ENCODE measurements at places on chromosomes 1 and 21.

GRCh38 chr1:108072212-108072611 lies 107.2 kb upstream of the VAV3 start:
- DNase-seq = no peak

- no peak for DNase-seq
Measured at GRCh38 chr1:233607252-233608119, 6.4 kb upstream of the KCNK1 start.

DNA sequence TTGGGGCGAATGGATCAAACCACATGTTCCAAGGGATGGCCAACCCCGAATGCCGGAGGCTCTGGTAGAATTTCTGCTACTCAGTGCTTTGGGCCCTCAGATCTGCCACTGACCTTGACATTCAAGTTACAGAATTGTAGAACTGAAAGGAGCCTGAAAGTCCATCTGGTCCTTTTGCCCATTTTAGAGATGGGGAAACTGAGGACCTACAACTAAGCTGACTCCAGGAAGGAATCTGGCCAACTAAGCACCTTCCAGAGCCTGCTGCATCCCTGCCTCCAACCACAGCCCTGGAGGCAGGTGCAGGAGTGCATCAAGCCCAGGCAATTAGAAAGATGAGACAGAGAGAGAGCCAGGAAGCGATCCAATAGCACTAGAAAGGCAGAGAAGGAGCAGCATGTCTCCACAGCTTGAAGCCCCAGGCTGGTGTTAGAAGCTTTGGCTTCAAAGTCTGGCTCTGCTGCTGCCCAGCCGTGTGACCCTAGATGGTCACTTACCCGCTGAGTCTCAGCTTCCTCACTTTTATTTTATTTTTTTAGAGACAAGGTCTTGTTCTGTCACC lies 1.3 kb upstream of the CTRC start:
- no peak for DNase-seq

GRCh38 chr1:153616917-153617311 lies 789 bp upstream of the S100A14 start:
- no peak for DNase-seq

- DNase-seq = no peak
Measured at GRCh38 chr1:53024117-53024516, 37.9 kb upstream of the PODN start.

DNA sequence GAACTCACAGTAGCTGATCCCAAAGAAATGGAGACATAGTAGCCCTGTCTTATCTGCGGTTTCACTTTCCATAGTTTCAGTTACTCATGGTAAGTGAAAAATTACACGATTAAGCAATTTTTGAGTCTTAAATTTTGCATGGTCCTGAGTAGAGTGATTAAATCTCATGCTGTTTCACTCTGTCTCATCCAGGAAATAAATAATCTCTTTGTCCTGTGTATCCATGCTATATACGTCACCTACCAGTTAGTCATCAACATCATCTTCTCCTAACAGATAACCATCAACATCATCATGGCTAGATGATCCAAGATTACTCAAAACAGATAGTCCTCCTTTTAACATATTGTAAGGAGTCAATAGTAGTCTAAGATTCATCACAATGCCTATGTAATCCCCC lies 1589.3 kb downstream of the BRINP3 start:
- no peak for DNase-seq

GRCh38 chr1:59601811-59602210 lies 212.9 kb upstream of the HOOK1 start:
- no peak for DNase-seq

DNA sequence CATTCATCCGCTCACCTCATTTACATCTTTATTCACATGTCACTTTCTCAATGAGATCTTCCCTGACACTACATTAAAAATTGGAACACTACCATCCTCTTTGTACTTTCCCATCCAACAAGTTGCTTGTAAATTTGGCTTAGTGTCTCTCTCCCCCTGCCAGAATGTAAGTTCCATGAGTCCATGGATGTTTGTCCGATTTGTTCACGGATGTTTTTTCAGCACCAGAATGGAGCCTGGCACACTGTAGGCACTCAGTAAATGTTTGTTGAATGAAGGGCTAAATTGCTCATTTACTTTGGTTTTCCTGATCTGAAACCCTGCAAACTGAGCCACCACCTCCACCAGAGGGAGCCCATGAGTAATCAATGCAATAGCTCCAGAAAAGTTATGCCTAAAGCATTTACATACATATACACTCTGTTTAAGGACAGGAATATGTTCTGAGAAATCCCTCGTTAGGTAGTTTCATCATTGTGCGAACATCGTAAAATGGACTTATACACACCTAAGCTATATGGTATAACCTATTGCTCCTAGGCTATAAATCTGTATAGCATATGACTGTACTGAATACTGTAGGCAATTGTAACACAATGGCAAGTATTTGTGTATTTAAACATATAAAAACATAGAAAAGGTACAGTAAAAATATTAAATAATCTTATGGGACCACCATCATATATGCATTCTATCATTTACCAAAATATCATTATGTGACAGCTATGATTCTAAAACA lies 2.8 kb upstream of the EYA3 start:
- DNase-seq = peak; percentile 31

DNA sequence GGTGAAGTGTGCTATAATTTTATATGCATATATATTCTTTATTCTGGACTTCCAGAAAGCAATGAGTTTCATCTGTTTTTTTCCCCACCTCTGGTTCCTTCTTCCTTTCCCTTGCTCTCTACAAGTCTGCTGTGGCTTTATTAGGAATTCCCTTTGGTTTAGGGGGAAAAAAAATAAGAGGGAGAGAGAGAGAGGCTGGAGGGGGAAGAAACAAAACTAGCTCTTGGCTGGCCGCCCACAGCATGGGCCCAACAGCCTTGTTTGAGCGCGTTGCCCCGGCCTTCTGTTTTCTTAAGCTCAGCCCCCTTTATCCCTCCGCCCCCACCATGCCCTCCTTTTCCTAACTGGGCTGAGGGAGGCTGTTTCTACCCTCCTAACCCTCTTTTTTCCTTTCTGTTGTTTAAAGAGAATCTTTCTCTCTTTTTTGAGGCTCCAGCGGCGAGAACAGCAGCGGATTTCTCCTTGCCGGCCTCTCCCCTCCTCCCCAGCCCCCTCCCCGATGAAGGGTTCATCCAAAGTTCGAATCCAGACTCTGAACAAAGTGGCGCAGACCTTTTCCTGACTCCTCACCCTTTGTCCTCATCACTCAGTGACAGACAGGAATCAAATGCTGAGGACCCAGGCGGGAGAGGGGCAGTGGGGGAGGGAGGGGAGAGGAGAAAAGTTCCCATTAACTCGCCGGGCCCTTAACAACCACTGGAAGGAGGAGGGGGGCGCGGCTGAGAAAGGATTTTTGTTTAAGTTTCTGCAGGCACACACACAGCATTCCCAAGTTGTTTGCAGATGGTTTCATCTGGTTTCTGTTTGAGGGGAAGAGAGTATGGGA lies 29.7 kb downstream of the PBX1 start:
- no peak for DNase-seq

GRCh38 chr1:206737729-206738201 lies 32.8 kb upstream of the IL19 start:
- no peak for DNase-seq

DNA sequence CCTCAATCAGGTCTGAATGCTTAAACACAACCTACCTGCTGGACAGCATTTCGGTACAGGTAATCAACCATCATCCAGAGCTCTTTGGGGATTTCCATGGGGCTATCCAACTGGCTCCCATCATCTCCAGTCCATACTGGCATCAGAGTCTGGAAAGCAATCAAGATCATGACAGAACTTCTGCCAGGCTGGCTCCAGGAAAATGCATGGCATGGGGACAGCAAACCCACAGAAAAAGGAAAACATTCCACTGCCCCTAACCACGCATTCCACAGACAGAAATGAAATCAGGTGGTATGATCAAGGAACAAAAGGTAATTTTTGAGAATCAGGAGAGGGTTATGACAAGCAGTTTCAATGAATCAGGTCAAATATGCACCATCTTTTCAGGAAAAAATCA lies 9.1 kb upstream of the MTF1 start:
- DNase-seq = no peak

DNA sequence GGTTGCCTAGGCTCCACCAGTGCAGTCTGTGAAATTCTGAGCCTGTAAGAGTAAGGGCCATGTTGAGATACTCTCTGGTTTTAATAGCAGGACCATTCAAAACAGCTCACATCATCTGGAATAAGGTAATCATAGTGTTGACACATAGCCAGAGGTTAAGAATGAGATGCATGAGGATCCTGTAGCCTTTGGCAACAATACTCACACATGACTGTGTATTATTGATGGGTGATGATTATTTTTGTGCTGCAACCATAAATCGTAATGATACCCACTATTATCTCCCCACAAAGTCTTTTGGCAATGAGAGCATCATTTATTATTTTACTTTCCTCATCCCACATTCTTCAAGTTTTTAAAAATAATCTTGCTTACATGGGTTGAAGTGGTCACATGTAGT lies 35.5 kb downstream of the KCNK2 start:
- DNase-seq = no peak

DNA sequence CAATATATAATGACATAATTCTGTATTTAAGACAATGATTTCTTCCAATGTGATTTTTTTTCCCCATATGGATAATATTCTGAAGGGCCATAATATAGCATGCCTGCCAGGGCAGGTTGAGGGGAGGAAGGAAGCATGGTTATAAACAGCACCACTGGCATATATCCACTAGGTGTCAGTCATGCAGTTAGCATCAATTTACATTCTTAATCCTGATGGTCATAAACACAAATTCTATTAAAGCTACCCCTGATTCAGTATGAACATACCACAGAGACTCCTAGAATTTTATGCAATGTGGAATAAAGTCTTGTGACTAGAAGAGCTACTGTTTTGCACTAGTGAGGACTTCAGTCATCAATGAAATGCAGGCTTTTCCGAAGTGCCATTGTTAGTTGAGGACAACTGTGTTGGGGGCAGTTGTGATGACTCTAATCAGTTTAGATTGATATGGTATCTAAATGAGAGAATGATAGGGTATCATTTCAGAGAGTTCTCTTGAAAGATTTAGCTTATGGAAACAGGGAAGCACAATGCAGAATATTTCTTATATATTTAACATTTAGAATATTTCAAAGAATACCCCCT lies 342.7 kb upstream of the NR5A2 start:
- DNase-seq = peak; percentile 56

- no peak for DNase-seq
Measured at GRCh38 chr1:94983171-94983739, 56.3 kb upstream of the CNN3 start.

DNA sequence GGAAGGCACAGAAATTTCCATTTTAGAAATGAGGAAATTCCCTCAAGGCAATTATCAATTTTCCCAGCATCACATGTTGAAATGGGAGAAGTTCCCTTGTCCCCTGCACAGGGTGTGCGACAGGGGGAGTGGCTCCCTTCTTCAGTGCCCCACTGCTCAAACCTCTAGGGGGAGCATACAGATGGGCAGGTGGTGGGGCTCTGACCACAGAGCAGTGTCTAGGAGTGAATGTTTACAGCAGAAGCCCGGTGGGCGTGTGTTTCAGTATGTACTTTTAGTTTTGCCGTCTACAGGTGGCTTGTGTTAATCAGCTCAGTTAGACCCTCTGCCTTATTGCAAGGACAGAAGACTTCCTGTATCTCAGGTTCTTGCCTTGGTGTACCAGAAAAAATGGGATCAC lies 493.7 kb upstream of the PLXNA2 start:
- DNase-seq = no peak

GRCh38 chr1:150320667-150320978 lies 710 bp upstream of the PRPF3 start:
- no peak for DNase-seq

DNA sequence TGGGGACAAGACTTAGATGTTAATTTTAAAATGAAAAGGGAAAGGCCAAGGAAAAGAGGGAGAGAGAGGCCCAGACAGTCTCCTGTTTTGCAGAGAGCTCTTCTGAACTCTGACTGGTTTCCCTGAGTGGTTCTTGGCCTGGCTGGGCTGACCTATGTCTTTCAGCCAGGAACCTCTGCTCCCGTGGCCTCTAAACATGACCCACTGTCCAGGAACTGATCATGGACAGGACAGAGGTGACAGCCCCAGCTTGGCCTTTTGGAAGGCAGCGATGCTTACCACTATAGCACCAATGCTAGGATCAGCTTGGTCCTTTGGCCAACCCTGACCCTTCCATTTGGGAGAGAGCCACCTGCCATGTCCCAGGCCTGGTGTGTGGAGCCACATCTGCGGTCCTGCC lies 55.2 kb downstream of the PRDM16 start:
- no peak for DNase-seq

GRCh38 chr1:3608154-3608553 lies 3.2 kb downstream of the MEGF6 start:
- no peak for DNase-seq

- DNase-seq = no peak
Measured at GRCh38 chr21:22575165-22575584, 1577.0 kb downstream of the NCAM2 start.

DNA sequence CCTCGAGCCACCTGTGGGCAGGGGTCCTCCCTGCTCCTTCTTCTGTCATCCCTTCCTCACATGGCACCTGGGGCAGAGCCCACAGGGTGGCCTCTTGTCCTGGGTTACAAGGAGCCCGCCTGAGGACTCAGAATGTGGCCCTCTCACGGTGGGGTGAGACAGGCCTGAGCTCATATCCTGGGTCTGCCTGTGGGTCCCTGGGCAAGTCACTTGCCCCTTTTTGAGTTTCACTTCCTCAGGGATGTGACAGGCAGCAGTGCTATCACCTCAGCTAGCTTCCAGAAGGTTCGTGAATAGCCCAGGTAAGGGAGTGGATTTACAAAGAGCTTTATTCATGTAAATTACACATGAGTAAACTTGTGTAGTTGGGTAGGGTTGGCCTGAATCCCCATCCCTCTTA lies 33.5 kb downstream of the HTR6 start:
- DNase-seq = no peak

GRCh38 chr1:67029472-67029871 lies 24.5 kb downstream of the SLC35D1 start:
- DNase-seq = no peak

- no peak for DNase-seq
Measured at GRCh38 chr1:155793213-155793612, 63.8 kb downstream of the GON4L start.

DNA sequence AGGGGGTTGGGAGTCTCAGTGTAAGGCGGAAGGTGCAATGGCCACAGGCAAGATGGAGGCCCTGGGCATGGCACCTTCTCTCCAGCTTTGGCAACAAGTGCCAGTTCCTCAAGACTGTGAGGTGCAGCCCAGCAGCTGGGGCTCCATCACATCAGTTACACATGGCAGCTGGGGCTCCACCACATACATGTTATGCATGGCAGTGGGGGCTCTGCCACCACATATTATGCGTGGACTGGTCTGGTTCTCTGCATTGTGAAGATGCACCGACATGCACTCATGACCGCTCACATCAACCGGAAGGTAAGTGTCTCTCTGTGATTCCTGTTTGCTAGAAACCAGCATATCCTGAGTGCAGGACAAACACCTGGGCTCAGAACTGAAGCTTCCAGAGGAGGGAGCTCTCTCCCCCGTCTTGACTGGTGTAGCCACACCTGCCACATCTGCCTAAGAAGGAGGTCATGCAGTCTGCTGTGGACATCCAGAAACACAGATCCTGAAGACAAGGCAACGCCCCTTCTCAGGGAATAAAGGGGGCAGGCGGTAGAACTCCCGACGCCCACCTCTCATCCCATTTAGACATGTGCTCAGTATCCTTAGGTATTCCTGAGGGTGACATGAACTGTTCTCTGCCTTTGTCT lies 104.1 kb upstream of the TMPRSS2 start:
- DNase-seq = no peak

All from NCI-H1048 (cell line).